MV-4-11 (cell line): ENCODE measurements at places on chromosomes 13 and 19.

- no peak for DNase-seq
Observed at GRCh38 chr19:40995355-40995754, 4.3 kb downstream of the CYP2B6 start.

DNA sequence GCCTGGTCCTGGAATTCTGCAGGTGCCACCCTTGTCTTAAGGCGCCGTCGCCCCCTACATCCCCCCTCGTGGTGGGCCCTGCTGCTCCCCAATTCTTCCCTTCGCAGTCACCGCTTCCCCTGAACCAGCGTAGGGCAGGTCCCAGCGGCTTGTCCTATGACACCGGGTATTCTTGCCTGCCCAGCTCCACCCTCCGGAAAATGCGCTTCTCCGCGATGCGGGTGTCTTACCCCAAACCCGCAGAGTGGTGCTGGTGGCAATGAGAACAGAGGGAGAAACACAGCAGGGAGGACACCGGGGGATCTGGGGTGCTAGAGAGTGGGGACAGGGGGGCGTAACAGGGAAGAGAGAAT lies 9.0 kb downstream of the ZNF808 start:
- DNase-seq, result no peak

DNA sequence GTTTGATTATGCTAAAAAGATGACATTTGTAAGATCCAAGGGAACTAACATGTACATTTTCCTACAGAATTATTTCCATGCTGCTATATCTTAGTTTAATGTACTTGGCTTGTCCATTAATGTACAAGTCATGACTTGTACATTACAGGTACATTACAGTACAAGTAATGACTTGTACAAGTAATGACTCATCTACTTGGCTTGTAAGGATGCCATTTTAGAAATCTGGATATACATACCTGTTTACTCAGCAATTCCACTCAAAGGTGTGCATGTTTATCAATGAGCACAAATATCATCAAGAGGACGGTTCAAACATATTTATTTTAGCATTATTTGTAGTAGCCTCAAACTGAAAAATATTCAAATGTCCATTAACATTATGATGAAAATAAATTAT lies 87.0 kb upstream of the TRPC4 start:
- no peak for DNase-seq

DNA sequence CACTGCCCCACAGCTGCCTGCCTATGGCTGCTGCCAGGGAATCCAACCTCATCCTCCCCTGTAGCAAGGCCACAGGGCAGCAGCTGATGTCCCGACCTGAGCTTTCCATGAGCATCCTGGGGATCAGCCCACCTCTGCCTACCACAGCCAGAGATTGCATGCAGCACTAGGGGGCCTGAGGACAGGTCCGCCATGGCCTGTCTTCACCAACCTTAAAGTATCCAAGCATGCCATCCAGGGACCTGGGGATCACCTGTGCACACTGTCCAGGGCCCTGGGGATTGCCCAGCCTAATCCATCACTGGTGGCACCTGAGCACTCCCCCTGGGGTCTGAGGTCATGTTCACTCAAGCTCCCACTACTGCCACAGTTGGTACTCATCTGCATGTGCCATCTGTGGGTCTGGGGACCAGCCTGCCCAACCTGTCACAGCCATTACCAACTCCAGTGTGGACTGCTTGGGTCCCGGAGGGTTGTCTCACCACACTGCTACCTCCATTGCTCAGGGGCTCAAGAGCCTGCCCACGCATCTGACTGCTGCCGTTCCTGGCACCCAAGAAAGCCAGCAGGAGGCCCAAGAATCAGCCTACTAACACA lies 53.0 kb downstream of the KCTD15 start:
- DNase-seq, result no peak

GRCh38 chr13:70784207-70784989 lies 676.1 kb upstream of the KLHL1 start:
- no peak for DNase-seq

DNA sequence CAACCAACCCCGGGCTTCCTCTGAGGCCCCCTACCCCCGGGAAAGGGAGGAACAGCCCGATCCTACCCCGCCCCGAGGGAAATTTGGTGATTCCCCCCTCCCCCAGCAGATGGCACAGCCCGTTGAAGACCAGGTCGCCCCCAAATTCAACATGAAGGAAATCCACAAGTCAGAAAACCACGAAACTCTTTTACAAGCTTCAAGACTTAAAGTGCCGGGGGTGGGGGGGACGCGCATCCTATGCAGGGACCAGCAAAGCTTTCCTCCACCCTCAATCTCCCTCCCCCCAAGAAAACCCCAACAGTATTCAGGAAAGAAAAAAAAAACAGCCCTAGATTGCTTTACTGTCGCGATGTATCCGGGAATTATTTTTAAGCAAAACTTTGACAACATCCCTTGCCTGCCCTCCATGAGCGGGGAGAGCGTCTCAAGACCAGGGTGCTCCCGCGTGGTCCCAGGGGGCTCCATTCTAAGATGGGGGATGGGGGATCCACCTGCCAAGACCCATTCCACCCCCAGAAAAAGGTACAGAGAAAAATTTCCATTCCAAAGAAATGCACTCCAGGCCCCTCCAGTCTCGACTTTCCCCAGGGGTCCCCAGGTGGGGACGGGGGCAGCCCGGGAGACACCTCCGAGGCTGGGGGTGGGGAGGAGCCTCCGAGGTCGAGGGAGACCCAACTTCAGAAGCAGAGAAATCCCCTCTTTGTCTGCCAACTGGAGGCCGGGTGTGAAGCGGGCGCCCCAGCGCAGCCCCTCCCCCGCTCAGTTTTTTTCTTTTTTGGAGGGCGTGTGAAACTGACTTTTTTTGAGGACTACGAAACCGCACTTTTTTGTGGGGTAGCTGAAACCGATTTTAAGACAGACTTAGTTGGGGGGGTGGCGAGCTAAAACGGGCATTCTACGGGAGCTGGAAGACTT lies 1.5 kb downstream of the TCF3 start:
- peak; percentile 44 for DNase-seq

DNA sequence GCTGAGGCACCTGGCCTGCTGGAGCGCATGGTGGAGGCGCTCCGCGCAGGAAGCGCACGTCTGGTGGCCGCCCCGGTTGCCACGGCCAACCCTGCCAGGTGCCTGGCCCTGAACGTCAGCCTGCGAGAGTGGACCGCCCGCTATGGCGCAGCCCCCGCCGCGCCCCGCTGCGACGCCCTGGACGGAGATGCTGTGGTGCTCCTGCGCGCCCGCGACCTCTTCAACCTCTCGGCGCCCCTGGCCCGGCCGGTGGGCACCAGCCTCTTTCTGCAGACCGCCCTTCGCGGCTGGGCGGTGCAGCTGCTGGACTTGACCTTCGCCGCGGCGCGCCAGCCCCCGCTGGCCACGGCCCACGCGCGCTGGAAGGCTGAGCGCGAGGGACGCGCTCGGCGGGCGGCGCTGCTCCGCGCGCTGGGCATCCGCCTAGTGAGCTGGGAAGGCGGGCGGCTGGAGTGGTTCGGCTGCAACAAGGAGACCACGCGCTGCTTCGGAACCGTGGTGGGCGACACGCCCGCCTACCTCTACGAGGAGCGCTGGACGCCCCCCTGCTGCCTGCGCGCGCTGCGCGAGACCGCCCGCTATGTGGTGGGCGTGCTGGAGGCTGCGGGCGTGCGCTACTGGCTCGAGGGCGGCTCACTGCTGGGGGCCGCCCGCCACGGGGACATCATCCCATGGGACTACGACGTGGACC lies 9.7 kb upstream of the STRN4 start:
- DNase-seq, result no peak

- DNase-seq, result no peak
Observed at GRCh38 chr13:26017932-26018665, 33.7 kb downstream of the SHISA2 start.
